Right renal pelvis (tissue), 4 donors: ENCODE measurements at places on chromosomes 2 and 18. TPM values are rescaled to one million over a fixed set of nuclear protein-coding genes. Genes with fewer than 3 reads are reported as not detected.

Gene DNER
- polyA plus RNA-seq: 73.5 TPM

Gene OR6B2
- polyA plus RNA-seq: not detected

Gene CAPG
- polyA plus RNA-seq: 130 TPM

Gene AFF3
- polyA plus RNA-seq: 25.4 TPM

Gene CEP192
- 57.3 TPM for polyA plus RNA-seq

Gene RAD51AP2
- polyA plus RNA-seq: 0.18 TPM

Gene C1GALT1C1L
- 3.1 TPM for polyA plus RNA-seq

Gene GCG
- not detected for polyA plus RNA-seq

Gene KCTD18
- polyA plus RNA-seq: 16.9 TPM

Gene PDE11A
- polyA plus RNA-seq: 4.7 TPM

GRCh38 chr2:58156780-58157179 is 84.3 kb downstream of the FANCL start:
- DNase-seq: no peak

DNA sequence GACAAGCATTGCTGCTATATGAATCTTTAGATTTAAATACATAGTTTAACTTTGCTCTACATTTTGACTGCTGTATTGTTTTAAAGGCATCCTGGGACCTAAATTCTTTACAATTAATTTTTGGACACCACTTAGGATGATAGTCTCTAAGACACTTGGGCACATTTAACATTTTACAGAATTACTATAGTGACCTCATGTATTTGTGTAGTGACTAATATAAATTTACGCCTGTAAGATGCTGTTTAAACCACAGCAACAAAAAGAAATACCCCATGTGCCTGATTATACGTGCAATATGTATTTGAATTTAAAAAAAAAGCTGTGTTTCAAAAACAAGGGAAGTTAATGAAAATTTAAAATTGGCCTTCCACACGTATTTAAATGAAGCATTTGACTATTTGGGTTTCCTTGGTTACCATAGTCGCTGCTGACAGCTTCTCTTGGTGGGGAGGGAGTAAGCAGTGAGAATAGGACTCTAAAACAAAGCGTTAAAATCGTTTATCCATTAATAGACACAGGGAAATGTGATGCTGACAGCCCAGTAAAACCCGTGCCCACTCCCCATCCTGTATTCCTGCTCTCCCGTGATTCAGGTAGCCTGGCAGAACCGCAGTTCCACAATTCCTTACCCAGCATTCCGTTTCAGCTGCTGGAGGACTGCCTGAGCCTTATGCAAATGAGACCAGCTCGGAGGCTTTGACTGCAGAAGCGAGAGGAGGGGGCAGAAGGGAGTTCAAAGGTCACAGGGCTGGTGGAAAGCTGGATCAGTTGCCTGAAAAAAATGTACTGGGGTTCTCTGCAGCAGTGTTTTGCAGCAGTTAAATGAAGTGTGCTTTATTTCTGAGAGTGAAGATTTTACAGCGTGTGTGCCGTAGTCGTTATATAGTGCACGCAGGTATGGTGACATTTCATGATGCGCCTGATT is 104.3 kb downstream of the CSRNP3 start:
- peak; percentile 67 for DNase-seq

DNA sequence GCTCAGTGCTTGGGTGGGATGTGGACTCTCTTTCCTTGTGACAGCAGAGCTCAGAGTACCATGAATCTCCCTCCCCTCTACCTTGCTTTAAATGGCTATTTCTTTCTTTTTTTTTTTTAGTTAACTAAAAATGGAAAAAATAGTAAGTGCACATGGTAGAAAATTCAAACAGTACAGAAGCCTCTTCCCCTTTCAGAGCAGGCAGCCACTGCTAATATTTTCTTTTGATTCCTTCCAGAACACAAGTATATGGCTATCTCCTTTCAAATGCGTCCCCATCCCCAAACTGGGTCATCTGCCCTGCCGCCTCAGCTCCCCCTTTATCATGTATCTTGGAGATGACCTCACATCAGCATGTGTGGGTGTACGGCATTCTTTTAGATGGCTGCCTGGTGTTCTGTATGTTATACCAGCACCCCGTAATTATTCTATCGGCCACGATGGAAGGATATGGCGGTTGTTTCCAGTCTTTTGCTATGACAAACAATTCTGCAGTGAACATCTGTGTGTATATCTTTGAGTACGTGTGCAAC is 70.5 kb upstream of the DLX2 start:
- no peak for DNase-seq

GRCh38 chr2:123895651-123896050 is 129.4 kb upstream of the CNTNAP5 start:
- no peak for DNase-seq

- no peak for DNase-seq
Observed at GRCh38 chr2:238850091-238850490, 2.2 kb downstream of the TWIST2 start.

GRCh38 chr2:8674420-8675009 is 7.3 kb upstream of the ID2 start:
- no peak for DNase-seq

DNA sequence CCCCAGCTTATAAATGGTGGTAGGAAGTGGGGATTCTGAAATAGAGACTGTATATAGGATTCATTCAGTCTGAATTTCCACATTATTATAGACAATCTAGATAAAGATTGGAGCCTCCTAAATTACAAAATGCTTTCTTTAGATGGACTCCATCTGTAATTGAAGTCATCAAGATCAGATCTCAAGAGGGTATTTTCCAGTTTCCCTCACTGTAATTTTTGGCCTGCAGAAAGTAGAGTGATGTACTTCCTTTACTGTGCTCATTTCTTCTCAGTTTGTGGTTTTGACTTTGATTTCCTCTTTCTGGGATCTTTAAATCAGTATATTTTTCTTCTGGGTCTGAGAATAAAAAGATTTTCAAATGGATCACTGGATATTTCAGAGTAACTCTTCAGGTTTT is 7.2 kb downstream of the BABAM2 start:
- no peak for DNase-seq

- DNase-seq: no peak
Observed at GRCh38 chr2:211085056-211085680, 528.8 kb downstream of the CPS1 start.

- no peak for DNase-seq
Observed at GRCh38 chr2:66443186-66443978, 8.5 kb downstream of the MEIS1 start.

- no peak for DNase-seq
Observed at GRCh38 chr2:150620855-150621254, 133.4 kb upstream of the RND3 start.

DNA sequence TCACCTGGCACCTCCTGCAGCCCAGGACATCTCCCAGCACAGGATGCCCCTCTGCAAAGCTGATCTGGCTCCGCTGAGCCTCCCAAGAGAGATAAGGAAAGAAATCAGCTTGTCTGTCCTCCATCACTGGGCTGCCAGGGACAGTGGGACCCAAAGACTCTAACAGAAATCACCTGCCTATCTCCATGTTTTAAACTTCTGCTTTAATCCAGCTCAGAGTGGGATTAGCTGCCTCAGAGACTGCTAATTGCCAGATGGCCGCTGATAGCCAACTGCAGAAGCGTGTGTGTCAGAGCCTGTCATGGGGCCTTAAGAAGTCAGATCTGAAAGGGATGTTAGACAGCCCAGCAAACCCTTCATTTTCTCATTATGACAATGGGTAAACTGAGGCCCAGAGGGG is 389.4 kb upstream of the KLHL29 start:
- no peak for DNase-seq

- DNase-seq: no peak
Observed at GRCh38 chr18:49514577-49514976, 27.5 kb upstream of the C18orf32 start.

GRCh38 chr2:219701847-219702634 is 74.6 kb downstream of the SLC4A3 start:
- no peak for DNase-seq

- DNase-seq: no peak
Observed at GRCh38 chr18:22347606-22348511, 69.9 kb downstream of the CTAGE1 start.

GRCh38 chr2:147636886-147637285 is 207.9 kb upstream of the ACVR2A start:
- DNase-seq: no peak

DNA sequence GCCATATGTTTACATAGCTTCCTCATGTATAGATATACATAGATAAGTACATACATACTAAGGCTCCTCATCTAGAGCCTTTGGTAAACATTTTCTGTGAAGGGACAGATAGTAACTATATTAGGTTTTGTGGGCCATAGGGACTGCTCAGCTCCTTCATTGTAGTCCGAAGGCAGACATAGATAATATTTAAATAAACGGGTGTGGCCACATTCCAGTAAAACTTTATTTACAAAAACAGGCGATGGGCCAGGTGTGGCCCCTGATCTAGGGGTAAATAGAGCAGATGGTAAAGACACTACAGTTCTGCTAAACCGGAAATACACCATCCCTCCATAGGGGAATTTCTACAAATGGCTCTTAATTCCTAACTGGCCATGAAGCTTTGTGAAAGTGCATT is 7.3 kb downstream of the COQ10B start:
- DNase-seq: no peak

DNA sequence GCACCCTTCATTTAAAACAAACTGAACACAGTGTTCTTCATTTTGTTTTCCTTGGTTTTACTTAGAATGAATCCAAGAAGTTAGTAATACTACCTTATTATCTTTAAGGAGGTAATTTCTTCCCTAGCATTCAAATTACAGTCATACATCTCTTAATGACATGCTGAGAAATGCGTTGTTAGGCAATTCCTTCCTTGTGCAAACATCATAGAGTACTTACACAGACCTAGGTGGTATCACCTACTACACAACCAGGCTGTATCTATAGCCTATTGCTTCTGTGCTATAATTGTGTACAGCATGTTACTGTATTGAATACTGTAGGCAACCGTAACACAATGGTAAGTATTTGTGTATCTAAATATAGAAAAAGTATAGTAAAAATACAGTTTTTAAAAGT is 8.4 kb upstream of the CABYR start:
- no peak for DNase-seq

DNA sequence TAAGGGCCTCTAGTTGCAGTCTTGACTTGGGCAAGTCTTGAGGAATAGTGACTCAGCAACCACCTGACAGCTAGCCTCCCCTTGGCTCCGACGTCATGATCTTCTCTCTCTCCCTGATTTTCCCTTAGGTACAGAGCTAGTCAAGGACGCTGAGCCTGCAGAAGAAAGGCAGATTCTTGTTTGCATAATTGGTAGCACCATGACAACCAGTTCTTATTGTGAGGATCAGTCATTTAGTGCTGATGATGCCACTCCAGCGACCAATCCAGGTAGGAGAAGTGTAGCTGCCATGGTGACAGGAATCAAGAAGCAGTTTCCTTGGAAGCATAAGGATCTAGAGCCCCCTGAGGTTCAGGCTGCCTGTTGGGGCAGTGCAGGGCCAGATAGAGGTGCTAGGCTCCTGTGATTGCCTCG is 2.8 kb upstream of the RESP18 start:
- DNase-seq: no peak
